ENCODE measurements at places on chromosomes 3 and 15.
A peak's percentile ranks its signal among the peaks of the same experiment; 100 is the strongest.

DNA sequence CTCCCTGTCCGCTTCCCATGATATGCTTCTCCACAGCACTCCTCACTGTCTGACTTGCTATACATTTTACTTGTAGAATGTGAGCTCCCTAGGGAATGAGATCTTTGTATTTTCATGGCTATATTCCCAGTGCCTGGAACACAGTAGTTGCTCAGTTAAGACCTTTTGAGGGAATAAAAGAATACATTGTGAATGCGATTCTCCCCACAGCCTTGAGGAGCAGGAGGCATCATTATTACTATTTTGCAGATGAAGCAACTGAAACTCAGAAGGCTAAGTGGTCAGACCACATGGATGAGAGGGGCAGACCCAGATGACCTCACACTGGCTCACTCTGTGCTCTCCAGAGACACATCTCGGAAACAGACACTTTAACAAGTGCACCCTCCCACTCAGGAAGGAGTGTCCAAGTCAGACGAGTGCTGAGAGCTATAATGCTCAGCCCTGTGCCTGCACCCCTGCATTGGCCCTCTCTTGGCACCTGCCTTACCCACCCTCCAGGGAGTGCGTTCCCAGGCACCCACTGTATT is 46.8 kb downstream of the SST start:
- DNase-seq, result no peak

- no peak for DNase-seq
Measured at GRCh38 chr3:134197681-134198261, 52.9 kb downstream of the RYK start.

GRCh38 chr15:69624816-69625215 is 172.2 kb downstream of the RPLP1 start:
- no peak for DNase-seq

- DNase-seq, result no peak
Measured at GRCh38 chr3:30502742-30503073, 103.7 kb upstream of the TGFBR2 start.

- DNase-seq, result no peak
Measured at GRCh38 chr3:70201975-70202374, 110.5 kb downstream of the MDFIC2 start.

GRCh38 chr3:118641608-118642007 is 393.0 kb downstream of the IGSF11 start:
- no peak for DNase-seq

DNA sequence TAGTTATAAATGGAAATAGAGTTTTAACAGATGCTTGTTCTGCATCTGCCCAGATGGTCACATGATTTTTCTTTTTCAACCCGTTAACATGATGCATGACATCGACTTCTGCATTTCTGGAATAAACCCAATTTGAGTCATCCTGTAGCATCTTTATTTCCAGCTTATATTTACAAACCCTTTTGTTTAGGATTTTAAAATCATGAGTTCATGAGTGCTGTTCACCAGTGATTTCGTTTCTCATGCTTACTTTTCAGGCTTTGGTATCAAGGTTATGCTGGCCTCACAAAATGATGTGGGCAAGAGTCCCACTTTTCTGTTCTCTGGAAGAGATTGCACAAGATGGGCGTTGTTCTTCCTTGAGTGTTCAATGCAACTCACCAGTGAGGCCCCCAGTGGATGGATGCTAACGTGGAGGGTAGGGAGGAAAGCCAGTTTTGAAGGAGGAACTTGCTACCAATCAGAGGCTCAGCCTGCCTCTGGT is 5.2 kb downstream of the HRH1 start:
- DNase-seq, result peak; percentile 78

GRCh38 chr3:28218071-28218916 is 23.1 kb upstream of the CMC1 start:
- DNase-seq, result no peak

DNA sequence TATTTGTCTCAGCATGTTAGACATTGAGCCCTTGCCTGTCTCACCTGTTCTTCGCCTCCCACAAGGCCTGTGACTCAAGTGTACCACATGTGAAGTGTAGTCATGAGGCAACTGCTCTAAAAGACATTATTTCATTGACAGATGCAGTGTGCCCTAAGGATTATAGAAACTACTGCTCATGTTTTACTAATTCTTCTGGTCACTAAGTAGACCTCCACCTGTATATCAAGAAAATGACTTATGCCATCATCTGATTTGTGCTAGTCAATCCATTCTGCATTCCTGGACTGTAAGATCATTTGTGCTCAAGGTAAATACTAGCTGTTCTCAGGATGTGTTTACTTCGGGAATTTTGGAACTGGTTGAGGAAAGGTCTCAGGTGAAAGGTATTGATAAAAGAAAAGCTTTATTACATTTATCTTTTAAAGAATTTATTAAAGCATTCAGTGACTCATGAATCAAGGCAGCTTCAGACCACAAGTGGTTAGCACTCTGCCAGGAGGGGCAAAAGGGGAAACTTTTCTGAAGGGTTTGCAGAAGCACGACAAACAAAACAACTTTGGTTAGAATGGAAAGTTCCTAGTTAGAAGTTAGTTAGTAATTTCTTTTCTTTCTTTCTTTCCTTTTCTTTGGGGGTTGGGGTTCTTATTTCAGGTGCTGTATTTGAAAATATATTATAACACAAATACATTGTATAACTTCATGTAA is 465.3 kb upstream of the CBLB start:
- DNase-seq, result no peak

DNA sequence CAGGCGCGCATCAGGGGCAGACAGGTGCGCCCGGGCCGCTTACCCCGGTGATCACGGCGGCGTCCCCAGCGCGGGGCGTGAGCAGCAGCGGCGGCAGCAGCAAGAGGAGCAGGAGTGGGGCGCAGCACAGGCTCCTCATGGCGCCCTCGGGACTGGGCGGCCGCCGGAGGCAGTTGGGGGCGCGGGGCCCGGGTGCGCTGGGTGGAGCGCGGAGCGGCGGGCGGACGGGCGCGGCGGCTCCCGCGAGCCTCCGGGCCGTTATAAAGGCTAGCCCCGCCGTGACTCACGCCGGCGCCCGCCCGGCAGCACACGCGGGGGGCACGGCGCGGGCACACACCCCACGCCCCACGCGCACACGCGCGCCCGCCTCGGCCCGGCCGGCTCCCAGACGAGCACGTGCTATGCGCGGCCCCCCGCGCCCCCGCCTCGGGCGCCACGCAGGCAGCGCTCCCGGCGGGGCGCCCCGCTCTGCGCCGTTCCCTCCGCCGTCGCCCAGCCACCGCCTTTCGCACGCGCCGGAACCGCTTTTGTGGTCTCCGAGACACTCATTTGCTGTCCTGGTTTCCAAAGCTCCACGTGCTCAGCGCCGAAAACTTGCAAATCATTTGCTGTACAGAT is at the start of gene PROK2:
Gene PROK2 (minus strand): TSS at position 235 of the 618 bp plus-strand sequence. CDS start 96 bp downstream, at position 139.
- no peak for DNase-seq

DNA sequence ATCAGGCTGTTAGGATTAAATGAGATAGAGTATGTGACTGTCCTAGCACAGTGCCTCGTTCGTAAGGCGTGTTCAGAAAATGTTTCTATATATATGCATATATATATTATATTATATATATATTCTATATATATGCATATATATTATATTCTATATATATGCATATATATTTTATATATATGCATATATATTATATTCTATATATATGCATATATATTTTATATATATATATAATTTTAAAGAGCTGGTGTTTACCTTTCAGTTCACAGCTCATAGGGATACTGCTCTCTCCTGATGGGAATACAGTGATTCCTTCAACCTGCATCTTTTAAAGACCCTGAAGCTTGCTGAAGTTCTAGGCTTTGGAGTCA is 702 bp downstream of the NDUFB4 start:
- no peak for DNase-seq

GRCh38 chr3:186307594-186308221 is 54.3 kb downstream of the DGKG start:
- DNase-seq, result no peak

DNA sequence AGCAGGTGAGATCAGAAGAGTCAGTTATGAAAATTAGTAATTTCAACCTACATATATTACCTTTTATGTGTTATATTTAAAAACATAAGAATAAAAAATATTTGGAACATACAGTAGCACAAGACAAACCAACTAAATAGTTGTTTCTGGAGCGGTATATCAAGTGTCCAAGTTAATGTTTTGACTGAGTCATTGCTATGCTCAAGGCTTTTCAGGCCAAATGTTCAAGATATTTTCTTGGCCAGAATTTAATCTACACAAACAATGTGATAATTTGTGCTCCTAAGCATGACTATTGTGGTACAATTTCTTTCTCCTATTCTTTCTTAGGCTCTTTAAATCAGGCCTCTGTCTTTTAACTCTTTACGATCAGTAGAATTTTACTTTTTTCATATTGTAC is 412.4 kb downstream of the RAP2B start:
- DNase-seq, result no peak

GRCh38 chr15:24940236-24940635 is 14.6 kb upstream of the SNRPN start:
- DNase-seq, result no peak

DNA sequence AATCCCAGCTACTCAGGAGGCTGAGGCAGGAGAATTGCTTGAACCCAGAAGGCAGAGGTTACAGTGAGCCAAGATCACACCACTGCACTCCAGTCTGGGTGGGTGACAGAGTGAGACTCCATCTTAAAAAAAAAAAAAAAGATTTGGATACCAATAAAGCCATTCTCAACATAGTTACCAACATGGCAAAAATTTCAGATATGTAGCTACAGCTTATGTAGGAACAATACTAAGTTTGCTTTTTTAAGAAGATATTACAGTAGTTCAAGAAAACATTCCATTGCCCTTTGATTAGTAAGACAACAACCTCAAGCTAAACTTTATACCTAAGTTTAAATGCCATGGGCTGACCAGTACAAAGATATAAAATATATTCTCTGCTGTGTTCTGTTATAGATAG is 34.4 kb downstream of the ZNF106 start:
- DNase-seq, result no peak
